IMR-90 (cell line): ENCODE measurements at places on chromosomes 2 and 18. TPM values are rescaled to one million over a fixed set of nuclear protein-coding genes. Genes with fewer than 3 reads are reported as not detected.

RPRM gene
- not detected in 2 replicates for total RNA-seq

EN1 gene
- not detected in 2 replicates for total RNA-seq

CDCA7 gene
- 11.4 and 12.0 TPM in 2 replicates for total RNA-seq

BOK gene
- total RNA-seq = 13.3 and 15.8 TPM in 2 replicates

- DNase-seq = no peak
Observed at GRCh38 chr18:50004013-50004412, 190.7 kb upstream of the ACAA2 start.

DNA sequence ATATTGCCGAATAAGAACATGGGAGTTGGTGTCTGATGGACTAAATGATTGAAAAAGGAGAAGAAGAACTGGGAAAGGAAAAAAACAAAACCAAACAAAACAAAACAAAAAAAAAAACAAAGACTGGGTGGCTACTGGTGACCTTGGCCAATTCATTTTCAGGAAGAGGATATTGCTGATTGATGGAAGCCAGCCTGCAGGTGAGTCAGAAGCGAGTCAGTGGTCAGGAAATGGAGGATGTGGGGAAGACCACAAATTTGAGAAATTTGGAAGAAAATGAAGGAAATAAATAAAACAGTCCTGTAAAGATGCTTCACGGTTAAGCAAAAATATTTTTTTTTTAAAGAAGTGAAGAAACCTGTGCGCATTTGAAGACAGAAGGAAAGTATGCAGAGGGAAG is 296.9 kb downstream of the ZNF521 start:
- DNase-seq = peak; percentile 56

GRCh38 chr2:69846182-69847067 is 17.0 kb downstream of the GMCL1 start:
- no peak for DNase-seq

DNA sequence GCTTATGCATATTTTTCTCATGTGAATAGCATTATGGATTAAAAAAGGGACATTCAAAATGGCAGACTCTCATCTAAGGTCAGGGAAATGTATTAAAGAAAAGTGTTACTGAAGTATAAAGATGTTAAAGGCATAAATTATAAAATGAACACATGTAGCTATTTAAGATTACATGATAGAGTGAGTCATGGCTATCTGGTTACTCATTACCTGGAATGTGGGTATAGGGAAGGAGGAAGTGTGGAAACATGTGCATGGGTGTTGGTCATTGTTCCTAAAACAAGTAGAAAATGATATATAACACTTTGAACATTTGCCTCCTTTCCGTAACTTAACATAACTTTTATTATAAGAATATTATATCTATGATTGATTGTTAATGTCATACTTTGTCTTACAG is 66.4 kb downstream of the MYO1B start:
- peak; percentile 88 for DNase-seq

DNA sequence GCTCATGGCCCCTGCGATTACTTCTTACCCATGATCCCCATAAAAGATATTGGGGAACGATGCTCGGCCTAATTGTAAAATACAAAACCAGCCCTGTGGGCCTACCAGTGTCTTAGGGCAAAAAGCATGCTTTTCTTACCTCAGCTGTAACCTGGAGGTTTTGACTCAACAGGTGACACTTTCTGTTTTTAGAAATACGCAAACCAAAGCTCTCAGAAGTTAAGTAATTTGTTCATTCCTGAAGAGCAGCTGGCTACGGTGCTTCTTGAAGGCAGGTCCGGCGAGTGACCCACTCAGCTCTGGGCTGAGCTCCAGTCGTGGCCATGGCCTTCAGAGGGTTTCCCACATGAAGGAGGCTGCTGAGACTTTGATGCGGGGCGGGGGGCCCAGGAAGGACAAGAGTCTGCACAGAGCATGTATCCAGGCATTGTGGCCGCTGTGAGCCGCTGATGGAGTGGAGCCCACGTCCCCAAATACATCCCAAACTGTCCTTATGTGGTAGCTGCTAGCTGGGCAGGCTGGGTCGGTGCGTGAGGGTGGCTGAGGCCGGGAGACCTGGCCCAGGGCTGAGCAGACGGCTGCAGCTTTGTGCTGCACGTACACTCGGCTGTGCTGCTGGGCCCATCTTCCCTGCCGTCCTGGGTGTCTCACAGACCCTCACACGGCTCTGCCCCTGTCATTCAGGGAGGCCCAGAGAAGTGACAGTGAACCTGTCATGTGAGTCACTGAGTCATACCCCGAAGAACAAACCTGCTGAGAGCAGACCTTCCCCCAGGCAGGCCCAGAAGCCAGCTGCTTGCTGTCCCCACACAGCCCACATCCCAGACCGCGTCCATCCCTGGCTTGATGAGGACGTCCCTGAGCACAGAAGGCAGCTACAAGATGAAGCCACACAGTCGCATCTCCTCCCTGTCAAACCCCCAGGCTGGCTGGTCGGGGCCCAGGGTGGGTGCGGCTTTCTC is 34.1 kb downstream of the ITGB1BP1 start:
- DNase-seq = no peak

DNA sequence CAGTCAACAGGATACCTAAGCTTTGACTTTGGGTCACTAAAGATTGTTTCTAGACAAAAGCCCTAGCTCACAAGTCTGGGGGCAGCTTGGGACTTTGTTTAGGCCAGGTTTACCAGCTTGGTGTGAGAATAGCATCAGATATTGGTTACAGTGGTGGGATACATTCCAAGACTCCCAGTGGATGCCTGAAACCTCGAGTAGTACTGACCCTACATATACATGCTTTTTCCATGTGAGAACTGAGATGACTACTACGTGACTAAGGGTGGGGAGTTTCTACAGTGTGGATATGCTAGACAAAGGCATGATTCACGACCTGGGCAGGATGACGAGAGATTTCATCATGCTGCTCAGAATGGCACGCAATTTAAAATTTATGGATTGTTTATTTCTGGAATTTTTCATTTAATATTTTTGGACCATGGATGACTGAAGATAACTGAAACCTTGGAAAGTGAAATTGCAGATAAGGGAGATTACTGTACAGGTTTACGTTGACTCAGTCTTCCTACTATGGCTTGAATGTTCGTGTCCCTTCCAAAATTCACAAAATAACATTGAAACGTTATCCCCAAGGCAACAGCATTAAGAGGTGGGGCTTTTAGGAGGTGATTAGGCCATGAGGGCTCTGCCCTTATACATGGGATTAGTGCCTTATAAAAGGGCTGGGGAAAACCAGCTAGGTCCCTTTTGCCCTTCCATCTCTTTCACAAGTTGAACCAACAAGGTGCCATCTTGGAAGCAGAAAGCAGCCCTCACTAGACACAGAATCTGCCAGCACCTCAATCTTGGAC is 50.2 kb upstream of the CTAGE1 start:
- peak; percentile 100 for DNase-seq

DNA sequence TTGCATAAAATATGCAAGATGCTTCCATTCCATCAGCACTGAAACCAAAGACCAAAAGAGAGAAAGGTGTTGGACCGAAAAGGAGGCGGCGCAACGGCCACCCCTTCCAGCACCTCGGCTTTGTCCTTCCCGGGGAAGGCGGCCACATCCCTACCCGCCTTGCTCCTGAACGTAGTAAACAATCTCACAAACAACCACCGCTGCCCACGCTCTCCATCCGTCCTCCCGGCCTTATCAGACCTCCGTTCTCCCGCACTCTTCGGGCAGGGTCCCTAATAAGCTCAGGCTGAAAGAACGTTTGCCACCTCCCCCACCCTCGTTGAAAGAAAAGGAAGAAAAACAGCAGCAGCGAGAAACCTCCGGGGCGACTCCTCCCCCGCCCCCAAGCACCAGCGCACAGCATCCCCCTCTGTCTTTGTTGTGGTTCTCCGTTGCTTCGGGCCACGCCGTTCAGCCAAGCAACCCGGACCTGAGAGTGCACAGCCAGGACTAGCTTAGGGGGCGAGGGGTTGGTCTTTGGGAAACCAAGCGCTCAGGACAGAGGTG is 4.4 kb downstream of the EVX2 start:
- DNase-seq = no peak

TUBA3E gene
- not detected in 2 replicates for total RNA-seq

DNA sequence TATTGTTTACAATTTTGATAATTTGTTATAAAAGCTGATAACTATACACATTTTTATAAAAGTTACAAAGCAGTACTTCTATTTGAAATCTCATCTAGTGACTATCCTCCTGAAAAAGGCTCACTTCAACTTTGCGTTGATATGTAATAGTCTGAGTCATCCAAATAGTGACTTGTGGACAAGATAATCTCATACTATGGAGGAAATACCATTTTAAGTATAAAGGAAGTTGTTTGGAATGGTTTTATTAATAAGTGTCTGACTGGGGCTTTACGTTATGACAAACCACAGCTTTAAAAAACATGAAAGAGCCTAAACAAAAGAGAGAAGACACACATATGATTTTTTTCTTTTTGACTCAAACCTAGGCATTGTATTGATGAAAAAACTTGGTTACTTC is 272.3 kb upstream of the COL3A1 start:
- peak; percentile 85 for DNase-seq

DNA sequence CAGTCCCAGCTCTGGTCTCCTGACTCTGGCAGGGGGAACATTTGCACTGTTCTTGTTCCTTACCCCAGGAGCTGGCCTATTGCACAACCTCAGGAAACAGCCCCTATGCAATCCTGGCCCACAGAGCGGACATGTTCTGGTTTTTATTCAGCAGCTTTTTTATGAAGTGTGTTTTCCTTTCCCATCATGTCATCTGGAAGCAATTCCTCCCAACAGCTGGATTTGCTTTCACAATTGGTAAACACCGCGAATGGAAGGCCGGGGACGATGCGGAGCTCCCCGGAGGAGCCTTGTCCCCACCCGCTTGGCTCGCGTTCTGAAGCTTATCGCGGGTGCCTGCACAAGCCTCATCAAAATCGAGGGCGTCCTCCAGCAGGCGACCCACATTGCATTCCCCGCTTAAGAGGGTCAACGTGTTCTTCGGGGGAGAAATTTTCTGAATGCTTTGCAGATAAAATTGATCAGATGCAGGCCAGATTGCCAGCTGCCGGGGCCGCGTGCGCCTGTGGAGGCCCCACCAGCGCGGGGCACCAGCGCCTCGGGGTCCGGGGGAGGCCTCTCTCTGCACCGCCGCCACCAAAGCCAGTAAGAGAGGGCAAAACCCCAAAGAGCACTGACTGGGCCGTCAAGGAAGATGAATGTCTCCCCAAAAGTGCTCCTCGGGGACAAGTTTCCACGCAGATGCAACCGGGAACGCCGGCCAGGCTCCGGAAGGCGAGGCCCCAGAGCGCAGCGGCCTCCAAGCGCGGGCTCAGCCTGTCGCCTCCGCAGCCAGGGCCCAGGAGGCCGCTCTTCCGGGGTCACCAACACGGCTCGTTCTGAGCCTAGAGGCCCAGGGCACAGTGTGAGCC is 60.3 kb upstream of the SP3 start:
- peak; percentile 89 for DNase-seq

PPP1R1C gene
- 0.28 and 0.36 TPM in 2 replicates for total RNA-seq

DNA sequence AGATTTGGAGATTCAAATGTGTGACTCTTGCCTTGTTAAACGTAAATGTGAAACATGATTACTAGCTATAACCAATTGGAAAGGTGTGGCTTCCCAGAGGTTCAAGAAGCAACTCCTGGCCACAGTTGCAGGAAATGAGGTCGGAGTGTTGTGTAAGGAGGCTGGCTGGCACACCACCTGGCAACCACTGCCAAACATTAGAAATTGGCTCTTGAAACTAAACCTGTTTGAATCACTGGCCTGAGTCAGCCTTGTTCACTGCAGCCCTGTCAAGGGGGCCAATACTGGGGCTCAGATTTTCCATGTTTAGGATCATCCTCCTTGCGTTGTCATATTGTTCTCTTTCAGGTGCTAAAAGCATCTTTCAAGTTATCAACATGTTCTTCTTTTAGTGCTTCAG is 206.3 kb downstream of the ARL6IP6 start:
- no peak for DNase-seq

DNA sequence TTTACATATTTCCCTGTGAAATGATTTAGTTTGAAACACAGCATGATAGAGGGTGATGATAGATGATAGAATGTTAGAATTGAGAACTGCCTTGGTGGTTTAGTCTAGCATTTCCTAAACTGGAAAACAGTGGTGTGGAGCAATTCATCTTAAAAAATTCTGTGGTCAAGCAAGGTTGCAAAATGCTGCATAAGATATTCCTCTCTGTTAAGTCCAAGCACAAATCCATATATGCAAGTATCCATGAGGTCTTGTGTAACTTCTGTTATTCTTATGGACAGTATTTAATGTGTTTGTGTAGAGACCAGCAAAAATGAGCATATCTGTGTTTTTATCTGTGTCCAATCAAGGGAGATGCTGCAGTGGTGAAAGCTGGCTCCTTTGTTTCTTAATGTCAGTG is 30.0 kb downstream of the CPS1 start:
- DNase-seq = peak; percentile 24

DNA sequence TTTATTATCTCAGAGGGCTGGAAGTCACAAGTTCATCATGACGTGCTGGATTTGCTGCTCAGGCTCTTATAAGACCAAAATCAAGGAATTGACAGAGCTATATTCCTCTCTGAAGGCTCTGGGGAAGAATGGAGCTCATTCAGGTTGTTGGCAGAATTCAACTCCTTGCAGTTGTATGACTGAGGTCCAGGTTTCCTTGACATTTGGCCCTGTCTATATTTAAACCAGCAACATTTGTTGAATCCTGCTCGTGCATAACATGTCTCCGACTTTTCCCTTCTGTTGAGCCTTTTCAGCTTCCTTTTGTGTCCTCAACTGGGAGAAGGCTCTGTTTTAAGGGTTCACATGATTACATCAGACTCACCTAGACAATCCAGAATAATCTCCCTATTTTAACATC is 203.4 kb downstream of the PDE11A start:
- no peak for DNase-seq

RESP18 gene
- total RNA-seq = not detected in 2 replicates

NPPC gene
- total RNA-seq = 0.28 and 0.36 TPM in 2 replicates

- DNase-seq = peak; percentile 76
Observed at GRCh38 chr18:50967714-50968661, at the start of gene ELAC1. Gene ELAC1 (plus strand): TSS chr18:50968040. CDS start chr18:50974405, 6,365 bp downstream.

GRCh38 chr18:55927831-55928230 is 339.8 kb upstream of the TCF4 start:
- DNase-seq = peak; percentile 89

CDKL4 gene
- total RNA-seq = 0.28 TPM in 1 of 2 replicates, not detected in the other

UGT1A10 gene
- total RNA-seq = not detected in 2 replicates

DNA sequence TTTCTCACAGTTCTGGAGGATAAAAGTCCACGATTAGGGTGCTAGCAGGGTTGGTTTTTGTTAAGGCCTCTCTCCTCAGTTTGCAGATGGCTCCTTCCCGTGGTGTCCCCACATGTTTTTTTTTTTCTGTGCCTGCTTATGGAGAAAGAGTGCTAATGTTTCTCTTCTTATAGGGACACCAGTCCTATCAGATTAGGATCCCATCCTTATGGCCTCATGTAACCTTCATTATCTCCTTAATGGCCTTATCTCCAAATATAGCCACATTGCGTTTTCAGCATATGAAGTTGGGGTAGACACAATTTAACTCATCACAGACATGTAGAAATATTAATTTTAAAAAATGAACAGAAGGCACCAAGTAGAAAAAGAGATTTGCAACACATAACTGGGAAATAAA is 755.7 kb upstream of the CELF4 start:
- DNase-seq = no peak

GRCh38 chr2:126887506-126887905 is 11.2 kb upstream of the TEX51 start:
- no peak for DNase-seq

PROM2 gene
- not detected in 2 replicates for total RNA-seq

SCN3A gene
- 0.90 and 1.4 TPM in 2 replicates for total RNA-seq

- DNase-seq = no peak
Observed at GRCh38 chr2:110852541-110853263, 120.3 kb downstream of the ACOXL start.

- DNase-seq = no peak
Observed at GRCh38 chr2:51710222-51710621, 678.3 kb upstream of the NRXN1 start.

ANKRD30B gene
- total RNA-seq = not detected in 2 replicates

C2orf66 gene
- not detected in 2 replicates for total RNA-seq
